ENCODE measurements at places on chromosomes 12 and 14. TPM values are rescaled to one million over a fixed set of nuclear protein-coding genes. Genes with fewer than 3 reads are reported as not detected.

IFNG-AS1 gene
- not detected for total RNA-seq

CCDC175 gene
- total RNA-seq: not detected

CLEC2B gene
- total RNA-seq: 4.9 TPM

TMEM260 gene
- total RNA-seq: 22.5 TPM

PSME2 gene
- total RNA-seq: 258 TPM

CD69 gene
- total RNA-seq: 9.0 TPM

SLC39A5 gene
- total RNA-seq: 661 TPM

DNA sequence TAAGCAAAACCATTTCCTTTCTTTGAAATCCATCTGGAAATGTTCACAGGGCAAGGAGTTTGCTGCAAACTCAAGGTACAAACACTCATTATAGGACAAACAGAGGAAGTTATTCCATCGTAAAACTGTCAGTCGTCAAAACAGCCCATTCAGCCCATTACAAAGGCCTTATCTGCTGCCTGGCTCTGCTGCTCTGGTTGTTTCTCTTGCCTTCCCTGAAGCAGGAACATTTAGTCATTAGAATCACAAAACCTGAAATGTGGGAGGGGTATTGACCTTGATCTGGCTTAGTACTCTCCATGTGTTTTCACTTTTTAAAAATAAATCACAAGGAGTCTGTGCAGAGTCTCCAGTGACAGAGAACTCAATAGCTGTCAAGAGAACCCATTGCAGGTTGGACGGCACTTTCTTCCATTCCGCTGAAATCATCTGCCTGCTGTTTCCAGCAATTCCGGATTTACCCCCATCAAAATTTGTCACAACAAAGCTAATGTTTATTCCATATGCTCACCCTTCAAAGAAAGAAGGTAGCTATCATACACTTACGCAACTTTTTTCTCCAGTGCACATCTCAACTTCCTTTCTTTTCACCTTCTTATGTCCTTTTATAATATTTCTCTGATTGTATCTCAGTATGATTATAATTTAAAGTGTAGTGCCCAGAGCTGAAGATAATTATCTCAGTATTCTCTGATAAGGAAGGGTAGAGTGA, 24.6 kb upstream of the ITPR2 start:
- H3K4me1 ChIP-seq: no peaks in the 10 kb centered on the region
- no peak overlapping the region for H3K27ac ChIP-seq
- H3K4me3 ChIP-seq: no peak overlapping the region

- no peak for DNase-seq
- no peaks in the 10 kb centered on the region for H3K27me3 ChIP-seq
- no peaks in the 10 kb centered on the region for H3K36me3 ChIP-seq
- H3K4me1 ChIP-seq: peaks cover 43% of the 10 kb centered on the region
These were observed 41.3 kb downstream of the CCNK start for GRCh38 chr14:99522457-99522891.

- DNase-seq: no peak
- H3K27me3 ChIP-seq: no peaks in the 10 kb centered on the region
- no peak overlapping the region for H3K27ac ChIP-seq
These were observed 37.0 kb downstream of the BTG1 start for GRCh38 chr12:92108651-92109050.

GRCh38 chr12:73465106-73465505, 1072.5 kb upstream of the ATXN7L3B start:
- H3K36me3 ChIP-seq: no peaks in the 10 kb centered on the region
- H3K27ac ChIP-seq: no peak overlapping the region
- no peaks in the 10 kb centered on the region for H3K4me1 ChIP-seq
- H3K4me3 ChIP-seq: no peak overlapping the region
- no peaks in the 10 kb centered on the region for H3K27me3 ChIP-seq

DNA sequence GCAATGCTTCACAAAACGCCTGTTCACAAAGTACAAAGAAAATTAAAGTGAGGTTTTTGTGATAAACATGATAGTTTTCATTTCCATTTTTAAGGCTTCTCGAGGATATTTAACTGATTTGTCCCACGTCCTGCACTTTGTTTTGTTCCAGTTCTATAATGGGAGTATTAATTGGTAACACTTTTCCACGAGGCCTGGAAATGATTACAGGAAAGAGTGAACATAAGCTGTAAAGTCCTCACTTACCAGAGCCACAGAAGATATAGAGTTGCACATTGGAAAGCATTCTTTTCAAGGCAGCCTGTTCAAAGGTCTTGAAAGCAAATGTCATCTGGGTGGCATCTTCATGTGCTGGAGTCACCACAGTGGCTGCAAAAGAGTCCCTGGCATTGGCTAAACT, 1236.6 kb downstream of the BCL11B start:
- H3K36me3 ChIP-seq: no peaks in the 10 kb centered on the region
- no peaks in the 10 kb centered on the region for H3K27me3 ChIP-seq
- H3K4me1 ChIP-seq: no peaks in the 10 kb centered on the region
- no peak for DNase-seq
- no peak overlapping the region for H3K27ac ChIP-seq
- no peak overlapping the region for H3K4me3 ChIP-seq

- no peaks in the 10 kb centered on the region for H3K4me1 ChIP-seq
- no peak overlapping the region for H3K27ac ChIP-seq
- no peaks in the 10 kb centered on the region for H3K27me3 ChIP-seq
These were observed 33.3 kb downstream of the TDG start for GRCh38 chr12:103998976-103999375.

DNA sequence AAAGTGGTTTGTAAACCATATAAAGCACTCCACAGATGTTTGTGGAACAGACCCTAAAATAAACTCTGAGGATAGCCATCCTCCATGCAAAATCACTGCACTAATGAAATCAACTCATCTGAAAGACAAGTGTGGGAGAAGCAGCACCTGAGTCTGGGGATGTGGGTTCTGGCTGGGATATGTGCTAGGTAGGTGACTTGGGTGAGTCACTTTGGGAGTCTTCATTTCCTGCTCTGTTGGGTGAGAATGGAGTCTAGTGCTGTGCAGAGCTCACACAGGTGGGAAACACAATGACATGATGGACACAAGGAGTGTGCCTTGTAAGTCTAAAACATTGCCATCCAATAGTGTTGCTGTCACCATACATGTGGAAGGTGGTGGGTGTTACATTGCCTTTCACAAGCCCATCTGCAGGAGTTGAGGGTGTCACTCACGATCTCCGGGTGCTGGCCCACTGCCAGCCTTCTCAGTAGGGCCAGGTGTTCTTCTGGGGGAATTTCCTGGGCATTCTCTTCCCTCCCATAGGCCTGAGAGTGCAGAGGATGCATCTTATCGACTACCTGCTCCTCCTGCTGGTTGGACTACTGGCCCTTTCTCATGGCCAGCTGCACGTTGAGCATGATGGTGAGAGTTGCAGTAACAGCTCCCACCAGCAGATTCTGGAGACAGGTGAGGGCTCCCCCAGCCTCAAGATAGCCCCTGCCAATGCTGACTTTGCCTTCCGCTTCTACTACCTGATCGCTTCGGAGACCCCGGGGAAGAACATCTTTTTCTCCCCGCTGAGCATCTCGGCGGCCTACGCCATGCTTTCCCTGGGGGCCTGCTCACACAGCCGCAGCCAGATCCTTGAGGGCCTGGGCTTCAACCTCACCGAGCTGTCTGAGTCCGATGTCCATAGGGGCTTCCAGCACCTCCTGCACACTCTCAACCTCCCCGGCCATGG, 2.0 kb downstream of the SERPINA4 start:
- H3K36me3 ChIP-seq: no peaks in the 10 kb centered on the region
- H3K27ac ChIP-seq: no peak overlapping the region
- no peak overlapping the region for H3K4me3 ChIP-seq
- H3K27me3 ChIP-seq: no peaks in the 10 kb centered on the region

GRCh38 chr12:71607494-71608330, 55.9 kb downstream of the ZFC3H1 start:
- H3K36me3 ChIP-seq: no peaks in the 10 kb centered on the region
- H3K27me3 ChIP-seq: no peaks in the 10 kb centered on the region
- no peak overlapping the region for H3K4me3 ChIP-seq
- no peak for DNase-seq
- no peaks in the 10 kb centered on the region for H3K4me1 ChIP-seq

DNA sequence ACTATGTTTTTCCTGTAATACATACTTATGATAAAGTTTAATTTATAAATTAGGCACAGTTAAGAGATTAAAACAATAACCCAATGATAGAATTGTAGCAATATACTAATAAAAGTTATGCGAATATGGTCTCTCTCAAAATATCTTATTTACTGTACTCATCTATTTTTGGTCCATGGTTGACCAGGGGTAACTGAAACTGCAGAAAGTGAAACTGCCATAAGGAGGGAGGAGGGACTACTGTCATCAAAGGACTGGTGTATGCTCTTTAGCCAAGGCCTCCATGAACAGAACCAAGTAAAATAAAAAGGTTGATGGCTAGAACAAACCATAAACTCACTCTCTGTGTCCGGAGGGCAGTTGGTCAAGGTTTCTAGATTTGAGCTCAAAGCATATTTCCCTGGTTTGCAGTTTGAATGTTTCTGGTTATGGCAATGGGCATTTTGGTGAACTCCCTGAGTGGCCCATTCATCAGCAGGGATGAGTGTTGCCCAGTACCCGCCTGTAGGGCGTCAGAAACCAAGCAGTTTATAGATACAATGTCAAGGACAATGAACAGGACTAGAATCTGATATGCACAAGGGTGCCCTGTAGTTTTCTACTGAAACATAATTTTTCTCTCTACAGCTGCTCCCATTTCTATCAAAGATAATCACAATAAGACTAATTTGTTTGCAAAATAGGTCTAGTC, 19.8 kb downstream of the LEMD3 start:
- H3K4me1 ChIP-seq: peaks cover 16% of the 10 kb centered on the region
- H3K4me3 ChIP-seq: no peak overlapping the region
- no peaks in the 10 kb centered on the region for H3K36me3 ChIP-seq

GRCh38 chr14:22908601-22909000, 10.3 kb downstream of the RBM23 start:
- no peak overlapping the region for H3K4me3 ChIP-seq
- H3K4me1 ChIP-seq: no peaks in the 10 kb centered on the region
- DNase-seq: no peak
- no peak overlapping the region for H3K27ac ChIP-seq
- no peaks in the 10 kb centered on the region for H3K27me3 ChIP-seq

GRCh38 chr14:50957296-50957695, 13.0 kb upstream of the PYGL start:
- H3K4me3 ChIP-seq: no peak overlapping the region
- no peaks in the 10 kb centered on the region for H3K4me1 ChIP-seq
- no peaks in the 10 kb centered on the region for H3K36me3 ChIP-seq
- no peak for DNase-seq
- H3K27me3 ChIP-seq: no peaks in the 10 kb centered on the region
- H3K27ac ChIP-seq: no peak overlapping the region

GRCh38 chr14:102968306-102968705, 45.8 kb downstream of the AMN start:
- no peak overlapping the region for H3K27ac ChIP-seq
- no peak for DNase-seq
- peaks cover 99% of the 10 kb centered on the region for H3K36me3 ChIP-seq
- no peaks in the 10 kb centered on the region for H3K4me1 ChIP-seq

GRCh38 chr14:76917158-76917596, 91.0 kb downstream of the LRRC74A start:
- peak overlapping the region; percentile 73 for H3K27ac ChIP-seq
- no peak overlapping the region for H3K4me3 ChIP-seq
- peaks cover 49% of the 10 kb centered on the region for H3K4me1 ChIP-seq
- H3K27me3 ChIP-seq: no peaks in the 10 kb centered on the region
- H3K36me3 ChIP-seq: no peaks in the 10 kb centered on the region
- DNase-seq: peak; percentile 40

- peak overlapping the region; percentile 86 for H3K27ac ChIP-seq
- no peaks in the 10 kb centered on the region for H3K27me3 ChIP-seq
- H3K36me3 ChIP-seq: no peaks in the 10 kb centered on the region
These were observed 4.2 kb upstream of the TEP1 start for GRCh38 chr14:20417250-20418186.

- H3K36me3 ChIP-seq: no peaks in the 10 kb centered on the region
- no peaks in the 10 kb centered on the region for H3K27me3 ChIP-seq
- no peak overlapping the region for H3K27ac ChIP-seq
- no peak overlapping the region for H3K4me3 ChIP-seq
These were observed 34.8 kb downstream of the DIO3 start for GRCh38 chr14:101595887-101596721.

DNA sequence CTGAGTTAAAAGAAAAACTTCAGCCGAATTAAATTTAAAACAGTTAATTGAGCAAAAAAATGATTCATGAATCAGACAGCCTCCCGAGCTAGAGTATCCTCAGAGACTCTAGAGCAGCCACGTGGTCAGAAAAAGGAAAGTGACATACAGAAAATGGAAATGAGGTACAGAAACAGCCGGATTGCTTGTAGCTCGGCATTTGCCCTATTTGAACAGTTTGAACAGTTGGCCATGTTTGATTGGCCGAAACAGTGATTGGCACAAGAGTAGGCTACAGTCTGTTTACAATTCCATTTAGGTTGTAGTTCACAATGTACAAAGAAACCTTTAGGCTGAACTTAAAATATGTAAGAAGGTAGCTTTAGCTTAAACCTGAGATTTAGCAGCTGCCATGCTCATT, 12.9 kb upstream of the OXA1L start:
- no peaks in the 10 kb centered on the region for H3K36me3 ChIP-seq
- H3K27me3 ChIP-seq: no peaks in the 10 kb centered on the region
- H3K4me3 ChIP-seq: no peak overlapping the region
- H3K27ac ChIP-seq: no peak overlapping the region
- DNase-seq: no peak

- no peaks in the 10 kb centered on the region for H3K4me1 ChIP-seq
- no peak overlapping the region for H3K4me3 ChIP-seq
- no peaks in the 10 kb centered on the region for H3K36me3 ChIP-seq
- no peaks in the 10 kb centered on the region for H3K27me3 ChIP-seq
These were observed 21.6 kb upstream of the SDR39U1 start for GRCh38 chr14:24463884-24464785.

- no peak overlapping the region for H3K4me3 ChIP-seq
- H3K36me3 ChIP-seq: no peaks in the 10 kb centered on the region
- DNase-seq: no peak
These were observed 10.9 kb upstream of the LGMN start for GRCh38 chr14:92759300-92759678.

GRCh38 chr12:92208613-92209121, 63.0 kb upstream of the BTG1 start:
- H3K36me3 ChIP-seq: no peaks in the 10 kb centered on the region
- peak overlapping the region; percentile 56 for H3K27ac ChIP-seq
- H3K27me3 ChIP-seq: no peaks in the 10 kb centered on the region
- DNase-seq: no peak
- peaks cover 4% of the 10 kb centered on the region for H3K4me1 ChIP-seq

GRCh38 chr12:53313996-53314395, 7.4 kb downstream of the AAAS start:
- no peaks in the 10 kb centered on the region for H3K27me3 ChIP-seq
- H3K36me3 ChIP-seq: no peaks in the 10 kb centered on the region
- H3K4me1 ChIP-seq: no peaks in the 10 kb centered on the region
- no peak overlapping the region for H3K4me3 ChIP-seq

All from Peyer's patch (tissue), 4 donors.